NCI-H460 (cell line): ENCODE measurements at places on chromosomes 7 and 10.

- DNase-seq = no peak
These were observed 224.6 kb upstream of the FERD3L start for GRCh38 chr7:19369806-19370205.

GRCh38 chr10:90887555-90887954 lies 15.8 kb downstream of the RPP30 start:
- no peak for DNase-seq

DNA sequence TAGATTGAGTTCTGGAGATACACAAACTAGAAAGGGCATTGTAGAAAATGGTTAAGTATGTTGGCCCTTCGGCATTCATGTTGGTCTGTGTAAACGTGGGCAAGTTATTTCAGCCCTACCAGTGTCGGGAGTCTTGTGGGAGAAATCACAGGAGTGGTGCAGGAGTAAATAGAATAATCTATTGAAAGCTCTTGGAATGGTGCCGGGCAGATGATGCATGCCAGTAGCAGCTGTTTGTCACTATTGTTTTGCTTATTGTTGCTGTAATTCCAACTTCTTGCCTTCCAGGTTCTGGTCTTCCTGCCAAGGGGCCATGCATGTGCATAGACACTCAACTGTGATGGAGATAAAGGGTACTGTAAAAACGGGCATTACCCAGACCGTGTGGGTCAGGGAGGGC lies 259.4 kb downstream of the CAMK1D start:
- no peak for DNase-seq

- DNase-seq = no peak
These were observed 107.1 kb downstream of the PFKFB3 start for GRCh38 chr10:6309816-6310215.

- no peak for DNase-seq
These were observed 48.4 kb downstream of the DAGLB start for GRCh38 chr7:6399351-6399750.

GRCh38 chr7:52685333-52685732 lies 350.1 kb upstream of the POM121L12 start:
- no peak for DNase-seq

DNA sequence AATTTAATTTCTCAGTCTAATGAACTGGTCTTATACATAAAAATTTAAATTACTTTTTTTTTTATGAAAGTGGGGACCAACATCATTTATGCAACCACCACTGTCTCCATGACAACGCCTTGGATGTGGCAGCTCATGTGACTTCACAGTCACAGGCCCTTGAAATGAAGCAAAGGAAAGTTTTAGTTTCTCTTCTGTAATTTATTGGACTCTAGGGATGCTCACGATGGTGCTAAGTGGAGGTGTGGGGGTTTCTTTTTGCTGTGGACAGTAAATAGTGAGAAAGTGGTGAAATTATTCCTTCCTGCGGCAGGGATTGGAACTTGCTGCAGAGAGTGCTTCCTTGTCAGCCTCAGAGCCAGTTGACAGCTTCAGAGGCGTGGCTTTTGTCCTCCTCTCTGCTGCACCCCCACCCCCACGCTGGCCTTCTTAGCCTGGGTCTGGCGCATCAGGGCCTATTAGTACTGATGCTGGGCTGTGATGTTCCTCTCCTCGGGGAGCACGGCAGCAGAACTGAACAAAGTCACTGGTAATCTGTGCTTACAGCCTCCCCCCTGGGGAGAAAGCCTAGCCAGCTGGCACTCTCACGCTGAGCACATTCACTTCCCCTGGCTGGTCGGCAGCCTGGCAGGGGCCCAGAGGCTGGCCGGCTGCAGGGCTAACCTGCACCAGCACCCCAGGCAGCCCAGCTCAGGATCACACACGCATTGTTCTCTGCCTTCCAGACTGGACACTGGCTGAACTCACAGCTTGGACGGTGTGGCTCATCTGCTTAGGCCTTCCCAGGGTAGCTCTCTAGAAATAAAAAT lies 517.5 kb upstream of the GALNT17 start:
- DNase-seq = no peak

DNA sequence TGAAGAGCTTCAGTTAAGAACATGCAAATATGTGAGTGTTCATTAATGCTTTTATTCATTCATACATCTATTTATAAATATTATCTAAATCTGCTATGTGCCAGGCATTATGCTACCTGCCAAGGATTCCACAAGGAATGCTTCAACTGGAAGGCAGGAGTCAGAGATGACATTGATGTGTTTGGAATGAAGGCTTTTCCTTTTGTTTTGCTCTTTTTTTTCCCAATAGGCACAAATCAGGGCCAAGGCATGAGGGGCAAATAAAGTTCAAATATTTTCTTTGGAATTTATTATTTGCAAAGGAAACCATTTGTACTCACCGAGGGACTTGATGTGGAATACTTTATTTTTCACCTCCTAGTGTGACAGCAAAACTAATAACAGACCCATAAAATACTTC lies 530.3 kb downstream of the ARL4A start:
- DNase-seq = no peak

- no peak for DNase-seq
These were observed 77.0 kb upstream of the GSDME start for GRCh38 chr7:24834128-24834798.

DNA sequence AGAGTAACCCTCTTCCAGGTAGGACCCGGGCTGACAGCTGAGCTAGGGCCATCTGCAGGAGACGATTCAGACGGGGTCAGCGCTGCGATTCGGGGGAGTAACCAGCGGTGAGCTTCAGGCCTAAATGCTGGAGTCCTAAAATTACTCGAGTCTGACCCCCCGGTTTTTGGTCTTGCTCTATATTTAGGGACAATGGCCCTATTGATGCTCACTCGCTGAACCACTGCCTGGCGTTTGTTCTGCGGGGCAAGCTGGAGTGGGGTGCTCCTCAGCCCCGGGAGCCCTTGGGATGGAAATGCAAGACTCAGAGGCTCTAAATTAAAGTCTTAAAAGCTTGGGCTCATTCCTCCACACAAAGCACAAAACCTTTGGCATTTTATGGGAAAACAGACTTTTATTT lies 120.0 kb downstream of the PRKAG2 start:
- no peak for DNase-seq

GRCh38 chr10:132350946-132351345 lies 19.0 kb downstream of the LRRC27 start:
- DNase-seq = no peak

GRCh38 chr7:150818971-150819370 lies 18.4 kb downstream of the TMEM176A start:
- no peak for DNase-seq

DNA sequence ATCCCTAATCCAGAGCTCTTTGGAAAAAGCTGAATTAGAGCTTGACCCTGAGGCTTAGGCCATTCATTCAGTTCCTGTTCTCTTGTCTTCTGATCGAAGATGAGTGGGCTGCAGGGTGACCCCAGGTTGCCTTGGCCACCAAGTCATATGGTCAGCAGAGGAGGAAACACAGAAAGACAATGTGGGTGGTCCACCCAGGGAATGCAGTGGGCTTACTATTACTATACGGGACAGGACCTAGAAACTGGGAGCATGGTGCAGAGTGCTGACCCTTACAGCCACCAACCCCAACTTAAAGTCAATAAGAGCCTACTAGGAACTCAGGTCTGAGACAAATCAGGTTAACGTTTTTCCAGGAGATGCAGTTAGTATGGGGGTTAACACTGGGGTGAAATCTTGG lies 200.5 kb downstream of the HERPUD2 start:
- no peak for DNase-seq

DNA sequence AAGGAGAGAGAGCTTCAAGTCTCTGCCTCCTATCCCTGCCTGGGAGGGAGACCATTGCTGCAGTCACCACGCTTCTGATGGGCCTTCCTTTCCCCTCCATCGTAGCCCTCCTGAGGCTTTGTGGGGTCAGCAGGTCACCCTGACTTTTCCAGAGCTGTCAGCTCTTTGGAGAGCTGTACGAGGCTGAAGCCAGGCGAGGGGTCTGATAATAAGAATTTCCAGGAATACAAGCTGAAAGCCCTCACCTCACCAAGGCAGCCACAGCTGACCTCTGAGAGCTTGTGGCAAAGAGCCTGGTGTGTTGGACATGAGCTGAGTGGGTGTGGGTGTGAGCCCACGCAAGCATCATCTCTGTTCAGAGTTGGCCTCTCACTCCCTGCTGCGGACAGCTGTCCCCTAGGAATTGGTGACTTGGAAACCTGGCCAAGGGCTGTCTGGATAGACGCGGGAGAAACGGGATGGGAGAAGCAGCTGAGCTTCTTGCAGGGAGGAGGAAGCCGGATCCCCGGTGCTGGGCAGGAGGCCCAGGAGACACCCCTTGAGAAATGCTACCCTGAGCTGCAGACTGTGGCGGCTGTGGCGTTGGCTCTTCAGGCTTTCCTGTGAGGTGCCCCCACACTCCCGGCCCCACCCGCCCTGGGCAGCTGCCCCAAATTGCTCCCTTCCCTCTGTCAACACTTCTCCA lies 122.1 kb upstream of the BTBD16 start:
- no peak for DNase-seq

DNA sequence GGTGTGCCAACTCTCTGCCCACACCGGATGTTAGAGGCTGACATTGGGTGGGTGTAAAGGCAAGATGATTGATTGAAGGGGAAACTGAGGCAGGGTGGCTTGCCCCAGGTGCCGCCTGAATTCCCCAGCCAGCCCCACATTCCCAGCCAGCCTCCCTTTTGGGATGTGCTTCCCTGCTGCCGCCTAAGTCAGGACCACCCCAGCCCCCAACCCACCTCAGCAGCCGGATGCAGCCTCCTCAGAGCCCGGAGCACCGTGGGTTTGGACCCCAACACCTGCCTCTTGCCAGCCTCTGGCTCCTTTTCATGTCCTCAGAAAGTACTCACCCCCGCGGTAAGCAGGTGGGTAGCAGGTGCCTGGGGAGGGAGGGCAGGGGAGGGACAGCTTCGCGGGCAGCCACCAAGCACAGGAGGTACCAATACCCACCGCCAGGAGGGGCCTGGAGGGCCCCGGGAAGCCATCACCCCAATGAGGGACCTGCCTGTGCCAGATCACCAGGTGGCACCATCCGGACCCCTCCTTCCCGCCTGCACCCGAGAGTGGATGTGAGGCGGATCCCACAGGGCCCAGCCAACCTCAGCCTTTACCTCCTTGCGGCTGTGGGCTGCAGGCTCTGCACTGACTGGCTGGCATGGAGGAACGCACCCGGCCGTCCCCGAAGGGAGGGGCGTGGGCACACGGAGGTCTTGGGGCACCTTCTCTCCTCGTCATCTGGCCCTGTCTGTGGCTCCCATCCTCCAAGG lies 60.5 kb downstream of the PWWP2B start:
- DNase-seq = no peak

GRCh38 chr10:102813017-102813541 lies 24.1 kb downstream of the CYP17A1 start:
- no peak for DNase-seq

DNA sequence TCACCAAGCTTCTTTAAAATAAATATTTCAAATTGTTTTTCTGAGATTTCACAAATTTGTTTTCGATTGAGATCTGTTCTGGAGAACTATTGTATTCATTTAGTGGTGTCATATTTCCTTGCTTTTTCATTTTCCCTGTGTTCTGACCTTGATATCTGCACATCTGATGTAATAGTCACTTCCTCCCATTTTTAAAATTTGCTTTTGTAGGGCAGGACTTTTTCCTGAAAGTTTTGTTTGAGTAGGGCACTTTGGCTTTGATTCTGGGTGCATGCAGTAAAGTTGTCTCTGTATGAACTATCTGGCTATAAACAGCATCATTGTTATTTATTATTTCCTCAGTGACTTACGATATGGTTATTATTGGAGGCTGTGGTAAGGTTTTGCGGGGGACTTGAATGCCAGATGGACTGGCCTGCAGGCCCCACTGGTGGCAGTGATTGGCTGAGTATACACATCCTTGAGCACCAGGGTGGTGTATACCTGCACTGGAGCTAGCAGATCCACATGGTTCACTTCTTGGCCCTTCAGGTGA lies 83.6 kb downstream of the CSTF2T start:
- no peak for DNase-seq

- no peak for DNase-seq
These were observed 35.6 kb upstream of the PTPRN2 start for GRCh38 chr7:158623241-158623640.

DNA sequence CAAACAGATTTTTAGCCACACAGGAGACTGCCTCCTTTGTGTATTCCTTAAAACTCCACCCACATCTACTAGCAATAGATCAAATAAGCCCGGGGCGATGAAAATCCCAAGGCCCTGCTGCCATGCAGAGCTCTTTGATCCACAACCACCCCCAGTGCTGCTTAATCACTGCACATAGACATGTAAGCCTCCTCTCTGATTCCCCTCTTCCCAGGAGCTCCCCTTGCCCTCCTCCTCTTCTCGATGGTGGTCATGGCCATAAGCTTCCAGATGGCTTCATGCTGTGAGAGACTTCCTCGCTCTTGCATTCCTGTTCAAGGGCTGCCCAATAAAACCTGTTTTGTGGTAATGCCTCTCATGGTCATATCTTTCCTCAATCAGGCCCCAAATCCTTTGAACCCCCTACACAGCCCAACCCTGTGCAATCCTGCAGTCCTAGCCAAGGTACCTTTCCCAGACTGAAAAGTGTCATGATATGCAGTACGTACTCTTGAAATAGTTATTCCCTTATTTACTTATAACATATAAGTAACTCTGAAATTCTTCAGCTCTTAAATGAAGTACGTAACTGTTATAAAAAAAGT lies 158.5 kb downstream of the CACNA2D1 start:
- no peak for DNase-seq

DNA sequence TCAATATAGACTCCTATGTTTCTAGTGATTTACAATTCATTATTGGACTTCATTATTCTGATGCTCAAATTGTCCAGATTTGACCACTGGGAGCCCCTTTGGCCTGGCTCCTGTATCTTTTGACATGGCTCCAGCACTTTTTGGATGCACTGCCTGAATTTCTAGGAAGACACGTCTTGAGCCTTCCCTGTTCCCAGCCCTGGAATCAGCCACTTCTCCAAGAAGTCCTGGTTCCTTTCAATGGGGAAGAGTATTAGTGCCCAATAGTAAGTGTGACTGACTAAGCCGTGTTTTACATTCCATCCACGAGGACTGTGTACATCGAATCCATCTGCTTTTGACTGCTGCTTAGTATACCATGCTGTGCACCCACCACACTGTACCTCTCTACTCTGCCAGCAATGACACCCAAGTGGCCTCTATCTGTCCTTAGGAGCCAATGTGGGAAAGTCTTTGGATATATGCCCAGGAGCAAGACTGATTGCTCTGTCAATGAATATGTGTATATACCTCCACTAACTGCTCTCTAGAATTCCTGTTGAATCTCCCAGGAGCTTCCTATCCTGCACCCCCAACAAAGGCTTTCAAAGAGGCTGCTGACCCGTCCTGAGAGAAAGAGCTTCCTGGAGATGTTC lies 23.2 kb upstream of the NPFFR1 start:
- DNase-seq = no peak

DNA sequence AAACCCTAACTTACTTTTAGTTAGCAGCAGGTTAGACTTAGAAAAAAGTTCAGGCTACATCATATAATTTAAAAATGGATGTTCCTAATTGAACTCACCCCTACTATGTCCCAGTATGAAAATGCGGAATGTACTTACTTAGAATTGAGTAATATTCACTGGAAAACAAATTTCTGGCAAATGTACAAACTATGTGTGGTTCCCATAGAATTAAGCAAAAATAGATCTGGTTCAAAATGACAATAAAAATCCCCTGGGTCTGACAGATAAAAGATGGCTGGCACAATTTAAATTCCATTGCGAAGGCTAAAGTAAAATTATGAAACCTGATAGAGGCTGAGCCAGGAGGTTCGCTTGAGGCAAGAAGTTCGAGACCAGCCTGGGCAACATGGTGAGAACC lies 42.4 kb upstream of the PRKAR2B start:
- DNase-seq = no peak
